ENCODE measurements at places on chromosomes 11 and 22. TPM values are rescaled to one million over a fixed set of nuclear protein-coding genes. Genes with fewer than 3 reads are reported as not detected.

GRCh38 chr11:82076126-82076525, 657.5 kb downstream of the FAM181B start:
- DNase-seq, result no peak

Gene KRTAP5-1
- total RNA-seq, result not detected

GRCh38 chr11:1500466-1501420, 14.2 kb upstream of the MOB2 start:
- DNase-seq, result no peak

Gene PDGFD
- 2.2 TPM for total RNA-seq

Gene SLC22A12
- not detected for total RNA-seq

DNA sequence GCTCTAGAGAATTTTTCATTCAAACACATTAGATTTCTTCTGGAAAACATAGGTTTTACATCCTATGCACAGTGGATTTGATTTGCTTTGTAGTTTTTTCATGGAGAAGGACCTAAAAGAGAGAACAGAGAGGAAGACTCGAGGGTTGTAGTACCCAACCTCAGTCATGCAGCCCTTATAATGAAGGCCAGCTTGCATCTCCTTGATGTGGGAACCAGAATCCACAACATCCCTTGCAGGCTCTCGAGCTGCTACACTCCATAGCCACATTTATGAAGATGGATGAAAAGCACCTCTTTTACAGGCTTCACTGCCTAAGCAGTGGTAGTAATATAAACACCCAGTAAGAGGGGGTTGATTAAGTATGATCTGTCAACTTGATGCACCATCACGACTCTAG, 9.5 kb upstream of the OR5B12 start:
- DNase-seq, result no peak

Gene TMEM126A
- 28.9 TPM for total RNA-seq

GRCh38 chr11:132114185-132114584, 743.8 kb downstream of the NTM start:
- no peak for DNase-seq

DNA sequence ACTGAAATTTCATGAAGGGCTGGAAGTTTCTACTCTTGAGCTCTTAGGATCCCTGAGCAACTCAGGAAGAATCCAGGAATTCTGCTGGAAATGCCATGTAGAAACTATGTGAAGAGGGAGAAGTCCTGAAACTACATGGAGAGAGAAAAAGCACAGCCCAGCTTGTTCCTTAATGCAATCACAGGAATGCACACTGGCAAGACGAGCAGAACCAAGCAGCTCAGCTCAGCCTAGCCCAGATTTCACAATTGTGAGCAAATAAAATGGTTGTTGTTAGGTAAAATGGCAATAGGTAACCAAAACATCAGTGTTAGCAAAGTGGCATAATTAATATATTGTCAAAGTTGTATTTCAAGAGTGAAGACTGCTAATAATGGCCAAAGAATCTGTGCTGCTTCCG, 28.1 kb downstream of the ZNF214 start:
- DNase-seq, result no peak

Gene RFPL1
- not detected for total RNA-seq

GRCh38 chr11:62816557-62816956, 11.3 kb upstream of the NXF1 start:
- DNase-seq, result no peak

GRCh38 chr22:18121954-18122554, 11.4 kb downstream of the TUBA8 start:
- DNase-seq, result no peak

Gene ANO5
- not detected for total RNA-seq

DNA sequence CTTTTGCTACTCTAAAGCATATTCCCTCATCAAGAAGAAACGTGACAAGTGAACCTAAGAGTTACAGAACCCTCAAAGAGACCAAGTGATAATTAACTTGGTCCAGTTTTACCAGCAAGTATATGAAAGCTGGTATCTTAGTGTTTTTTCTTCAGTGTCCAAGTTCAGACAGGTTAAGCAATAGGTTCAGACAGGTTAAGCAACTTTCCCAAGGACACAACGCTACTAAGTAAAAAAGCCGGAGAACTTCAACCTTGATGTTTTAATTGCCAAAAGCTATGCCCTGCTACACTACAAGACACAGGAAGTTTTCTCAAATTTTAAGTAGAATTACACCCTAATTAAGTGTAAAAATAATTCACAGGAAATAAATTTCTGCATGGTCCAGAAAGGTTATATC, 30.0 kb upstream of the ARHGAP32 start:
- no peak for DNase-seq

GRCh38 chr11:16225623-16226022, 130.7 kb downstream of the SOX6 start:
- DNase-seq, result no peak

DNA sequence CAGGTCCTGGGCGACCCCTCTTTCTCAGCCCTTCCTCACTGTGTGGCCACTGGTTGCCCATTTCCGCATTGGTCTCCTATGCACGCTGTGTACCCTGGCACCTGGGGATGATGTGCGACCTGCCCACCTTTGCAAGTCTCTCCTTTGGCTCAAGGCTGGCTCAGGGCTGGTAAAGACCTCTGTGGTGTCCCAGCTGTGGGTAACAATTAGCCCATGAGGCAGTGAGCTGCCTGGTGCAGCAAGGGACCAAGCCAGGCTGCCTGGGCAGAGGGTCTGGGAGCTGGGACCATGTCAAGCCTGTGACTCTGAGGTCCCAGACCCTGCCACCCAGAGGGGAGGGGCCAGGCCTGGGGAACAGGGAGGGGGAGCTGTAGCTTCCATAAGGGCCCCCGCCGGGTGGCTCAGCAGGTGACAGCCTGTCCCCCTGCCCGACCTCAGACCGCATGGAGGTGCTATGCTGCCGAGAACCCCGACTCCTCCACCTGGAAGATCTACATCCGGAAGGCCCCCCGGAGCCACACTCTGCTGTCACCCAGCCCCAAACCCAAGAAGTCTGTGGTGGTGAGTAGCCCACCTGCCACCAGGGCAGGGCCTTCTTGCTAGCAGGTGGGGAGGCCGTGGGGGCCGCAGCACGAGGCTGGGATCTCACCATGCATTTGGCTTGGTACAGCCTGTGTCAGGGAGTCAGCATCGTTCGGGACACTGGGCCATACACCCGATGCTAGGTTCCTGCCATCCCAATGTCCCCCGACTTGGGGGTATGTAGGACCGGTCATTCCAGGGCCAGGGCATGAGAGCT, 112.5 kb downstream of the KCNQ1OT1 start:
- DNase-seq, result peak; percentile 79

Gene DENND6B
- total RNA-seq, result 10.8 TPM

DNA sequence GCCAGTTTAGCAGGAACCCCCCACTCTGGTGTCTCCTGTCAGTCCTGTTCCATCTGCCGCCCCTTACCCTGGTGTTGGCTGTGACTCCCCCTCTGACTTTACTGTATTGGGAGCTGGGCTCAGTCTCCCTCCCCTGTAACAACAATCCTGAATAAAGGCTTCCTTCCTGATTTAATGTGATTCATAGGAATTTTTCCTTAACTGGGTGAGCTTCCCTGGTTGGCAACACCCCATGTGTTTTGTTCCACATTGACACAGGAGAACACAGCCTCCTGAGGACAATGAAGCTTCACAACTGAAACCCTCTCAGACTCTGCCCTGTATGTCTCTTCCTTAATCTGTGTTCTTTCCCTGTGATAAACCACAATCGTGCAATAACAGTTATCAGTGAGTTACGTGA, 8.4 kb downstream of the APOL4 start:
- no peak for DNase-seq

Gene MB
- total RNA-seq, result not detected

- DNase-seq, result no peak
Observed at GRCh38 chr11:27158456-27159334, 118.1 kb downstream of the BBOX1 start.

Gene IGLL1
- total RNA-seq, result not detected

GRCh38 chr11:203945-204586, 3.1 kb downstream of the BET1L start:
- peak; percentile 60 for DNase-seq

- no peak for DNase-seq
Observed at GRCh38 chr11:3886985-3887384, 31.5 kb downstream of the STIM1 start.

Gene ASCL2
- total RNA-seq, result not detected

Gene OR2AG2
- total RNA-seq, result 0.08 TPM

DNA sequence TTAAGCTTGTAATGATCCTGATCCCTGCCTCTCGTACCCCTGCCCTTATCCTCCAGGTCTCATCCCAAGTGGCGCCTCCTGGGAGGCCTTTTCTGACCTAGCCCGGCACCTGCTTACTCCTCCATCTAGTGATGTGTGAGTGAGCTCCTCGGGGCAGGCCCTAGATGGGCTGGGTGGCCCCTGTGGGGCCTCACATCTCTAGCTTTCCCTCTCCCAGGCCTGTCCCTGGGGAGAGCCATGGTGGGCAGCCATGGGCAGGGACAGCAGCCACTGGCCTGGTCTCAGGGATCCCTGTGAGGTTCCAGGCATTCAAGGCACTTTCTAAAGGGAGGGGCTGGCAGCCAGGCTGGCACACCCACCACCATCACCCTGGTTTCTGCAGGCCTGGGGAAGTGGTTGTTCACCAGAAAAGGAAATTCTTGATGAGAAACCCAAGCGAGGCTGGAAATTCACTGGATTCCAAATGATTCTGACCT, 27.9 kb downstream of the GNAZ start:
- DNase-seq, result no peak

Gene SMIM35
- not detected for total RNA-seq

DNA sequence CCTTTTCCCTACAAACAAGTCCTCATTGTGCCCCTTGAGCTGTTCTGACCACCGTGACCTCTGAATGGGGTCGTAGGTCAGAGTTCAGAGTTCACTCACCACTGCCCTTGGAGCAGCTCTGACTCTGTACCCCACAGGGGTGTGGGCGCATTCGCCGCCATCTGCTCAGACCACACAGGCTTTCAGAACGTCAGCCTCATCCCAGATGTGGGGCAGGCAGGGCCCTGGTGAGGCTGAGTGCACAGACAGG, 14.8 kb upstream of the MUC5B start:
- DNase-seq, result no peak

DNA sequence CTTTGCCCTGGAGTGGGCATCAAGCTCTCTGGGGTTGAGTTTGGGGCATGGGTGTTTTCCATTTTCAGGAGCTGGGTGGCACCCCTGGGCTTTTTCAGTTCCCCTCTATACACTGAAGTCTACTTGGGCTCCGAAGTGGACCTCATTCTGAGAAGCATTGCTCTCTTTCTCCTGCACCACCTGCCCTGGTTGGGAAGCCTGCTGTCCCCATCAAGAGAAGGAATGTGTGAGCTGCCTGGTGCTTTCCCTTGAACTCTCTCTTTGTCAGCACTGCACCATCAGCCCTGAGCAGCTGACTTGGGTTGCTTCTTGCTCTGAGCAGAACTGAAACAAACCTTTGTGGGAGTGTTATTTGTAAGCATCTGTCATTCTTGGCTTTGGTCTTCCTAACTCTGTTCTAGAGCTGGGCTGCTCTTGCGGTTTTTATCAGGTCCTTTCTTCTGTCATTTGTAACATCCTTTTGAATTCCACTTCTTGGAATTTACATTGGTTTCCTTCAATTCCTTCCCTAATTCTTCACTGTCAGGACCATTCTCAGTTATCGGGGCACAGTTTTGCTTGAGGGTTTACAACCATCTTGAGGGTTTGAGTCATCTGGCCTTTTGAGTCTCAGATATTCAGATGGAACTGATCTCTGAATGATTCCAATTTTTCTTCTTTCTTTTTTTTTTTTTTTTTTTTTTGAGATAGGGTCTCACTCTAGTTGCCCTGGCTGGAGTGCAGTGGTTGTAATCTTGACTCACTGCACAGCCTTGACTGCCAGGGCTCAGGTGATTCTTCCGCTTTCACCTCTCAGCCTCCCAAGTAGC, 20.5 kb downstream of the UBE2L3 start:
- DNase-seq, result no peak

GRCh38 chr11:132111316-132111715, 740.9 kb downstream of the NTM start:
- no peak for DNase-seq

Gene TRABD
- 24.3 TPM for total RNA-seq

- no peak for DNase-seq
Observed at GRCh38 chr11:43738600-43739409, 58.3 kb downstream of the HSD17B12 start.

Gene HBB
- not detected for total RNA-seq

Gene KLHDC7B
- total RNA-seq, result not detected

Gene CREB3L1
- total RNA-seq, result 78.6 TPM

DNA sequence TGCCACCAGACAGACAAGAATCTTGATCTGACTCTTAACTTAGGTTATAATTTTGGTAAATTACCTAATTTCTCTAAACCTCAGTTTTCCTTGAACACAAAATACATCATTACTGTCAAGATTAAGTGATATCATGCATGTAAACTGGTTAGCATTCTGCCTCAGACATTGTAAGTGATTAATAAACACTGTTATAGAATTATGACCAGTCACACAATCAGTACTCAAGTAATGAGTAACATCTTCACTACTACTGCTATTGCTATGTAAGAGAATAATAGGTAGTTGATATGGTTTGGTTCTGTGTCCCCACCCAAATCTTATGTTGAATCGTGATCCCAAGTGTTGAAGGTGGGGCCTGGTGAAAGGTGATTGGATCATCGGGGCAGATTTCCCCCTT, 218.9 kb downstream of the SBF2 start:
- no peak for DNase-seq

DNA sequence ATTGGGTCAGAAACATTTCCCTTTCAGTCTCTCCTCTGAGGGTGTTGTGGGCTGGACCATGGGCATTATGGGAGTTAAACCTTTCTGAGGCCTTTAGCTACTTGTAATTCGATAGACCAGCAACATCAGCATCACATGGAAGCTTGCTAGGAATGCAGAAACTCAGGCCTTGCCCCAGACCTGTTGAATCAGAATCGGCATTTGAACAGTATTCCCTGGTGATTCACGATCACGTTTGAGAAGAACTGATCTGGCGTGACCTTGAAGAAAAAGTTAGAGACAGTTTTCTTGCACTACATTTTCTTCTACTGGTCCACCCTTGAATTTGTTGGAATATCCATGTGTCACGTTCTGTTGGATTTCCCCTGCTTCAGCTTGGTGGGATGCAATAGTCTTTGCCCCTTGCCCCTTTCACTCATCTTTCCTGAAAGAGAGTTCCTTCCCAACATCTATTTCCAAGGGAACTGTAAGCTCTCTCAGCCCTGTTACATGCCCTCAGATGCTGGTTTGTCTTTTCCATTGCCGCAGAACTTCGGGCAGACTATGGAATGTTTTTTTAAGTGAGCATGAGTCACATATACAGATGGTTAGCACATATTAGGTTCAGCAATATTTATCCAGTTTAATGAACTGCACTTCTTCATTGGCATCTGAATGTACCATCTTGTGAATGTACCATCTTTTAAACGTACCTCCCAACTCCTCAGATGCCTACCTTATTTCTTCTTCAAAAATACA, 23.9 kb downstream of the EHF start:
- no peak for DNase-seq

DNA sequence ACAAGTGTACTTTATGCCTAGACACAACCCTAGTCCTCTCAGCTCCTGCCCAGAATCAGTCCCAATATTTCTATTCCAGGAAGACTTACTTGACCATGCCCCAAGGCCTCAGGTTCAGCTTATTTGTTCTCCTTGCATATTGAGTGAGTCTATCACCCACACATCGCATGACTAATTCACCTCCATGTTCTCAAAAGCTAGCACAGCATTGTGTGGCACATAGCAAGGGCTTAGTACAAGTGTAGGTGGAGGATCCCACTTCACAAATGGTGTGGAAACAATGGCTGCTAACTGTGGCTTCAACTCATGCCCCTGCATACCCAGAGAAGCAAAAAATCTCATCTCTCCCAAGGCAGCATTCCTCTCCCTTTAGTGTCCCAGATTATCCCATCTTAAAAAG, 602.6 kb upstream of the API5 start:
- no peak for DNase-seq
